ENCODE measurements at places on chromosomes 7 and 10.

DNA sequence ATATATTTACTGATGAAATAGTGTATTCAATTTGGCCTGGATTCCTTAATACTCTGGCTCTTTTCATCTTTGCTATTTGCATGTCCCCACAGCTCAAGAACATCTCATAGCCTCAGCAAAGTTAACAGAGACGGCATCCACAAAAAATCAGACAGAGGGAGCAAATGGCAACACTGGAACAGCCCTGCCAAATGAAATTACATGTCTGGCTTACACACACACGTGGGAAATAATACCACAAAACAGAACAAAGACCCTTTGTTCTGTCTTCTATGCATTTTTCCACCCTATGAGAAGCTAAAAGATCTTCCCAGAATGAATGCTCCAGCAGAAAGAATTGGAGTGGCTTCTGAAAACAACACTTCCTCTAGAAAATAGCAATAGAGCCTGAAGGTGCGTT is 139.5 kb downstream of the ALOX5 start:
- DNase-seq = no peak

GRCh38 chr7:142827951-142828500 is 26.9 kb upstream of the EPHB6 start:
- no peak for DNase-seq

DNA sequence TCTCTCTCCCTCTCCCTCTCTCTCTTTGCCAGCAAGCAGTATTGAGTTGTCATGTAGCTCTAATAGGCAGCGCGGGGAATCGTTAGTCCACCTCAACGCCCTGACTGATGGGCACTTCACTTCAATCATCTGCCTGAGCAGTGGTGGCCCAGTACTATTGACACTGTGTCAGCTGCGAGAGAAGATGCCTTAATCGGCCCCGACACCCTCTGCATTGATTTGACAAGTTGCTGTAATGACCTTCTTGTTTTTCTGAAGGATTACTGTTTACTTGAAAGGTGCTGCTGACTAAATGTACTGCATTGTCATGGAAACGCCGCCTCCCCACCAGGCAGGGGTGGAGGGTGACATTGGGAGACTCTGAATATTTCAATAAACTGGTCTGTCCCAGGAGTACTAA is 913.8 kb downstream of the KCNMA1 start:
- DNase-seq = no peak

GRCh38 chr10:118912961-118913600 is 116.4 kb upstream of the NANOS1 start:
- DNase-seq = no peak

- DNase-seq = no peak
Observed at GRCh38 chr7:82549616-82550285, 106.2 kb upstream of the CACNA2D1 start.

GRCh38 chr10:8398771-8399170 is 344.3 kb downstream of the GATA3 start:
- no peak for DNase-seq

GRCh38 chr10:91909117-91909677 is at the start of gene FGFBP3:
Gene FGFBP3 (minus strand): TSS chr10:91909486. CDS start chr10:91908969, 517 bp downstream.
- DNase-seq = no peak

DNA sequence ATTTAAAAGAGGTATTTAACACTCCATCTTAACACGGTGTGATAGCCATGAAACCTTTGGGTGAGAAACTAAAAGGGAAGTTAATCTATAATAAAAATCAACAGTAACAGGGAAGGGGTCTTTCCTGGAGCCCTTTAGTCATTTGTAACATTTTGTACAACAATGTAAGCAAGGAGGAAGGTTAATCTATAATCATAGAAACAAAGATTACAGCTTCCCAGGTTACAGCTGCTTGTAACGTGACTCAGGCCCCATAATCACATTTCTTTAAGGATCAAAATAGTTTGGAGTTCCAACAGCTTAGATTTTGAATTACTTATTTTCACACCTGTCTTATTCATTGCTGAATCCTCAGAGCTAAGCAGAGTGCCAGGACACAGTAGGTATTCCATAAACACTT is 17.9 kb upstream of the CC2D2B start:
- no peak for DNase-seq

GRCh38 chr7:11434366-11434765 is 397.6 kb downstream of the THSD7A start:
- no peak for DNase-seq

DNA sequence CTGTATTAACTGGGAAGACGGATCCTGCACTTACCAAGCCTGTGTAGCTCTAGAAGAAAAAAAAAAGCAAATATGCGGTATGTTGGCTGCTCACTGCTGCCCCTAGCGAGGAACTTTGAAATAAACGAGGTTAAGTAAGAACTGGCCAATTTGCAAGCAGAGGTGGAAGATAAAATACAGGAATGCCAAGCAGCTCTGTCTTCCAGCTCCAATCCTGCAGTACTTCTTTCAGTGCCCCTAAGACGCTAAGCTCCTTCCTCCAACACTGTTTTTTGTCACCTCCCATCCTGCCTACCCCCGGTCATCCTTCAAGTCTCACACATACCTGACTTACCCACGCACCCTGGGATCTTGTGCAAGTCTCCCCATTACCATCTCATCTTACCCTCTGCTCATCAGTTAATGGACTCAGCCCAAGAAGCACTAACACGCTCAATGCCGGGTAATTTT is 809 bp downstream of the C10orf143 start:
- DNase-seq = peak; percentile 42

GRCh38 chr7:8141070-8141469 is 120.9 kb downstream of the ICA1 start:
- DNase-seq = no peak
